ENCODE measurements at places on chromosomes 11 and 22.

DNA sequence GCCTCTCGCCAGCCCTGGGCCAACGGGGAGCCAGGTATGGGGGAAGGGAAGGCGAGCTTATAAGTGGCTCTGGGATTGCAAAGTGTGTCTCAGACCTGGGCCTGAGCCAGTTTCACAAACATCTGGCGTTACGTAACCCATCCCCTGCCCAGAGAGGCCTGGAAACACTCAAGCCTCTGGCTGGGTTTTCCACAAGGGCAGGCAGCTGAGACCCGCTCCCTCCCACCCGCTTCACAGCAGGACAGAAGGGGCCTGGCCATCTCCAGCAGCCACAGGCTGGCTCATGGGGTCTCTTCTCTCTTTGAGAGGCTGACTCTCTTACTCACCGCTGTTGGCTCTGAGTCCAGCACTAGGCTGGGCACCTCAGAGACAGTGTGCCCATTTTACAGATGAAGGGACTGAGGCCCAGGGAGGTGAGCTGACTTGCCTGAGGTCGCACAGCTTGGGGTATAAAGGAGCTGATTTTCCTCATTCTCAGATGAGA is 44.5 kb downstream of the TRIOBP start:
- peak; percentile 97 for DNase-seq

DNA sequence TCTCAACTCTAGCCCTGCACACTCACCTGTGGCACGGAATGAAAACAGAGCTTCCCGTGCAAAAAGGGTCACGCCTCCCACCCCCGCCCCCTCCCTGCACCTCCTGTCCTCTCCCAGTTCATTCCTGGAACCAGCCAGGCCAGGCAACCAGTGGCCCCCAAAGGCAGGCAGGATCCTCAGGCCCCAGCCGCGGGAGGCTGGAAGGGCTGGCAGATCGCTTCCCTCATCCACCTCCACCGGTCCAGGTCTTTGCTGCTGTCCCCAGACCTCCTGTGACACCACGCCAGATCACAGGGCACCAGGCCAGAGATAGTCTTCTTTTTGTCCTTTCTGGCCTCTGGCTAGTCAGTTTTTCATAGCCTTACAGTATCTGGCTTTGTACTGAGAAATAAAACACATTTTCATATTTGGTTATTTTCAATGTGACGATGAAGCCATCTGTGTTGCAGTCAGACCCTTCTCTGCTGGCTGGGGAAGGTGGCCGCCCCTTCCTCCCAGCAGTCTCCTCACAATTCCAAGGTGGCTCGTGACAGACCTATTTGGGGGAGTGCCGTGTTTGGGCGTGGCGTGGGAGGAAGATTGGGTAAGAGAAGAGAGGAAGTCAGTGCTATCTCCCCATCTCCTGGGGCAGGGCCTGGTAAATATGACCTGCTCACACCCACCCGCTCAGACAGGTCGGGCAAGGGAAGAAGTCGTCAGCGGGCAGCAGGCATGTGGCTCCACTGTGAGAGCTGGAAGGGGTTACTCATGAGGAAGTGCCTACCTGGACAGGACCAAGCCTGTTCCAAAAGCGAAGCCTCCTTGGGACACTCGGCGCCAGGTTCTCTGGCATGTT is 9.1 kb downstream of the SSH3 start:
- no peak for DNase-seq

- no peak for DNase-seq
Measured at GRCh38 chr11:95453616-95454171, 222.7 kb upstream of the SESN3 start.

GRCh38 chr22:46862418-46863324 is 100.2 kb downstream of the TBC1D22A start:
- DNase-seq, result no peak

DNA sequence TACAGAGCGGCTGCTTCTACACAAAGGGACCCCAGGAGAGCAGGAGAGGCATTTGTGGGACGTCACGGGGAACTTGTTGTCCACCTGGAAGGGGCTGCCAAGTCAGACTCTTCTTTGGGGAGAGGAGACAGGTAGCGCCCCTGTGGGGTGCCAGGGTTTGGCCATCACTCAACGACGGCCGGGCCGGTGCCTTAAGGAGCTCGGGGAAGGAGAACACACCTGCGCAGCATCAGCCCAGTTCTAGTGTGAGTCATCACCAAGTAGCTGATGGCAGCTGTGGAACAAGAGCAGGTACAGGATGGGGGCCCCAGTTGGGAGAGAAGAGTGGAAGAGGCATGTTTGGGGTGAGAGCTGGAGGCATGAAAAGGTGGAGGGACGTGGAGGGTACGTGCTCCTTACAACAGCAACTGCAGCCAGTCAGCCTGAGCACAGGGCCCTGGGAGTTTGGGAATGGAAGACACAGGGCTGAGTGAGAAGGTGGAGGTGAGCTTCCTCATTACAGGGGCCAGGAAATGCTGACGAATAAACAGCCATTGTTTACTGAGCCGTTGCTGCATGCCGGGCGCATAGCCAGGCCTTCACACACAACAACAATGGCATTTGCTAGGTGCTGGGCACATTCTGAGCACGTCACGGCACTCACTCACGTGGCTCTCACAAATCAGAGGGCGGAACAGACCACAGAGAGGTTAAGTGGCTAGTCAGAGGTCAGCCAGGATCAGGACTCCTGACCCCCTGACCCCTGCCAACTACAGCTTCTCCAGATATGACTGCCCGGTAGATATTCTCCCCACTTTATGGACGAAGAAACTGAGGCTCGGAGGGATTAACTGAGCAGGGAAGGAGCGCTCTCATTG is 29.1 kb upstream of the TP53I11 start:
- DNase-seq, result no peak

- DNase-seq, result no peak
Measured at GRCh38 chr11:46489656-46490560, 98.3 kb upstream of the CHRM4 start.

- no peak for DNase-seq
Measured at GRCh38 chr22:23113847-23114720, 27.7 kb downstream of the RSPH14 start.

DNA sequence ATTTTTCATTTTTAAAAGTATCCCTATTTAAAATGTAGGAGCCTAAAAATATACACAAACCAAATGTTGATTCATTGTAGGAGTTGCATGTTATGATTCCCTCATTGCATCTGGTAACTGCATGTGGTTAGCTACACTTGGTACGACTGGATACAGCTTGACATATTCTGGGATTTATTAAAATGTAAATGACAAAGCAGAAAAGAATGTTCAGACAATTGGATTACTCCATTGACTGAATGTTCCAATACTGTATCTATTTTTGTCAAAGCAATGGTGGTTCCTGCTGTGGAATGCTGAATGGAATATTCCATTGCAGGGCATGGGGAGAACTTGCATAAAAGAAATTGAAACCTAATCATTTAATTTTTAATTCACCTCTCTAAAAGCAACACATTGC is 30.8 kb downstream of the BLID start:
- DNase-seq, result no peak

GRCh38 chr11:131841028-131841427 is 470.6 kb downstream of the NTM start:
- DNase-seq, result no peak

DNA sequence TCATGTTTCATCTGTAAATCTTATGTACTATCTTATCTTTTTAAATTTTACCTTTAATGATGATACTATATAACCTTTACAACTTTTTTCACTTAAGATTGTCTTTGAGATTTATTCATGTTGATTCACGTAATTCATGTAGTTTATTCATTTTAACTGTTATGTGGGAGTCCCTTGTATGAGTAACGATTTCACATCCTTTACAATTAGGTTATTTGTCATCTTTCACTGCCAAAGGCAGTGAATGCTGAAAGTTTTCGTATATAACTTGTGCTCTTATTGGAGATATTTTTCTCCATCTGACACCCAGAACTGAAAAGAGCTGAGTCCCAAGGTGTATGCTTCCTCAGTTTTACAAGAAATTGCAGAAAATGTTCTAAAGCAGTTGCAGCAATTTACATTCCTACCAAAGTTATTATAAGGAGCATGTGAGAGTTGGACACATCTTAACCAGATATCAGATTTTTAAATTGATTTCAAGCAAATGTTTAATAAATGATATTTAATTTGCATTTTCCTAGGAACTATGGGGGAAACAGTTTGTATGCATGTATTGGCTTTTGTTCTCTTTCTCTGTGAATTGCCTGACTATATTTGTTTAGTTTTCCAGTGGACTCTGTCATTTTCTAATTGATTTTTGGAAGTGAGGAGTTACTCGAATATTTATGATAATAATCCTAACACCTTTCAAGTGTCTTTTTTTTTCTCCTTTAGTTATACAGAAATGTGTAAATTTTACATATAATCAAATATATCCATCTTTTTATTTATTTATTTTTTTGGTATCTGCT is 6.4 kb downstream of the ARL14EP start:
- DNase-seq, result no peak

- DNase-seq, result no peak
Measured at GRCh38 chr11:66595245-66595904, 2.4 kb downstream of the CCS start.

DNA sequence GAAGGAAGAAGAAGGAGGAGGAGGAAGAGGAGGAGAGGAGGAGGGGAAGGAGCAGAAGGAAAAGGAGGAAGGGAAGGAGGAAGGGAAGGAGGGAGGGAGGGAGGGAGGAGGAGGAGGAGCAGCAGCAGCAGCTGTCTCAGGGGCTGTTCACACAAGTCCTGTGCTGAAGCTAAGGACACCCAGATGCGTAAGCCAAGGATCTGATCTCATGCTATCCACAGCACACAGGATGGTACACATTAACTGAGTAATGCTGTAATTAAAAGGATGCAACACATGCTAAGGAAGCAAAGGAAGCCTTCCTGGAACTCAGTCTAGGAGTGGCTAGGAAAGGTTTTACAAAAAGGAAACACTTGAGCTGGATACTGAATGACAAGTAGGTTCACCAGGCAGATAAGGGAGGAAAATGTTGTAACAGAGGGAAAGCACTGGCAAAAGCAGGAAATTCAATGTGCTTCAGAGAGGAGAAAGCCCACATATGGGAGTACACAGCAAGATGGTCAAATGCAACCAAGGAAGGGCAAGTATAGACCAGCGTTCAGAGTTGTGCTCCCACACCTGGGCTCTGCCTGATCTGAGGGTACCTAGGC is 32.0 kb downstream of the TRIM66 start:
- DNase-seq, result no peak

DNA sequence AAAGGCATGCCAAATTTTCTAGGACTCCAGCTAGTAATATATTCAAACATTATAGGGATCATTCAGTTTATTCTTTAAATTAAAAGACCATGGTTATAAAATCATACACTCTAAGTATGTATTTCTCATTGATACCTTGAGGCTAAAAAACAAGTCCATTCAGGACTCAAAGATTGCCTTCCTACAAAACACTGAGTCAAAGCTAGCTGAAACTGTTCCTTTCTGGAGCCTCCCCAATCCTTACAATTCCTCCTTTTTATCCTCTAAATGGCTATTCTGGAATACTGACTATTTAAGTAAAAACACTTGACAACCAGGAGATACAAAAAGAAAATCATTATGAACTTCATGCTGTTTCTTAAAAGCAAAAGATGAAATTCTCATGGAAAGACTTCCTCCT is 4.9 kb upstream of the TTLL12 start:
- no peak for DNase-seq

GRCh38 chr11:58502004-58502403 is 5.9 kb downstream of the OR5B21 start:
- DNase-seq, result no peak

- DNase-seq, result no peak
Measured at GRCh38 chr22:24106385-24107381, 74.6 kb upstream of the SUSD2 start.

DNA sequence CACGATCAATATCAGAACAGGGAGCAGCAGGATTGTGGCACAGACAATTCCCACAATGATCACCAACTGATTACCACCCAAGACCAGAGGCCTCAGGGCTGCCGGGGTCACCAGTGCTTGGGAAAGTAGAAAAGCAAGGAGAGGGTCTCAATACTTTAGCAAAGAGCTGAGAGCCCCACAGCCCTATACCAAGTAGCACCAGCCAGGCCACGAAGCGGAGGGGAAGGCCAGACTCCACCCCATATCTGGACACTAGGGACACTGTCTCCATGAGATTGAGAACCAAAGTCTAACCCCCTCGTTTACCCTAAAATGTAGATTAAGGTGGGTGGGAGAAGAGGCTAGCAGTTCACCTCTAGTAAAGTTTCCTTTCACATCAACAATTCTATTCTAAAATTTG is 24.1 kb upstream of the SCN2B start:
- no peak for DNase-seq

DNA sequence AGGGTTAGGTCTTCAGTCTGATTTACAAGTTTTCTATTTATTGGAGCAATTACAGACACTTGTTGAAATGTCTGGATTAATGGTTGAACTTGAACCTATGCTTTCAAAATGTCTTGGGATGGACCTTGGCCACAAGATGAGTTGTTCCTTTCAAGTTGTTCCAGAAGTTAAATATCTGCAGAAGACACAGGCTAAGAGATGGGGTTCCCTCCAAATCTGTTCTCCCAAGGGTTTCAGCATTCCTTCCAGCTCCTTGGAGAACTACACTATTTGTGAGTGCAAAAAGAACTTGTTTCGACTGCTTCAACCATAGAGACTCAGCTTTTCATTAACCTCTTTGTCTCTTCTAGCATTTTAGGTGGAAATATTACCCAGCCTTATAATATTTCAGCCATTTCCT is 189.0 kb upstream of the BLID start:
- DNase-seq, result peak; percentile 77

DNA sequence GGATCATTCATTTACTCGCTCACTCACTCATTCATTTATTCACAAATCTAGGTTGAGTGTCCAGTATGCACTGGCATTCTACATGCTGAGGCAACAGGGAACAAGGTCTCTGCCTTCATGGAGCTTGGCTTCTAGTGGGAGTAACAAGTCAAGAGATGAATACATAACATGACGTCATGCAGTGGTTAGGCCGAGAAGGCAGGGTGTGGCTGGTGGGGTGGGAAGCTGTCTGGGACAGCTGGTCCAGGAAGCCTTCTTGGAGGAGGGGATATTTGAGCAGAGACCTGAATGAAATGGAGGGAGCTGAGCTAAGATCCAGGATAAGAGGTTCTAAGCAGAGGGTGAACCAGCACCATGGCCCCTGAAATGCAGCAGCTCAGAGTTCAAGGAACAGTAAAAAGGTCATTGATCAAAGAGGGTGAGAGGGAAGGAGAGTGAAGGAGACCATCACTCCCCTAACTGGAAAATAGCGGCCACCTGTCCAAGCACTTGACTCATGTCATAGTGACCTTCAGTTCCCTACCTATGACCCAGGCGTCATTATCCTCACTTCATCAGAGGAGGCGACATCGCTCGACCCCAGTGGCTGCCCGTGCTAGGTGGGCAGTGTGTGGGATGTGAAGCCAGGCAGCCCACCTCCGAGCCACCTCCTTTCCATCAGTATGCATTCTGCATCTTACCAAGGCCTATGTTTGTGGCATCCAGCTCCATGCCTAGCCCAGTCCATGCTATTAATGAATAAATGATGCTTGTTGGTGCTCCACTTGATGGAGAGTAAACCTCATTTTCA is 105.0 kb downstream of the TSPAN18 start:
- DNase-seq, result no peak

- DNase-seq, result no peak
Measured at GRCh38 chr22:45962434-45962718, 14.6 kb downstream of the WNT7B start.

GRCh38 chr22:41893591-41894375 is 21.1 kb downstream of the SHISA8 start:
- no peak for DNase-seq

Measured in forelimb muscle (tissue), 1 donor.